ENCODE measurements at places on chromosomes 4 and X. TPM values are rescaled to one million over a fixed set of nuclear protein-coding genes. Genes with fewer than 3 reads are reported as not detected.
A peak's percentile ranks its signal among the peaks of the same experiment; 100 is the strongest.

DNA sequence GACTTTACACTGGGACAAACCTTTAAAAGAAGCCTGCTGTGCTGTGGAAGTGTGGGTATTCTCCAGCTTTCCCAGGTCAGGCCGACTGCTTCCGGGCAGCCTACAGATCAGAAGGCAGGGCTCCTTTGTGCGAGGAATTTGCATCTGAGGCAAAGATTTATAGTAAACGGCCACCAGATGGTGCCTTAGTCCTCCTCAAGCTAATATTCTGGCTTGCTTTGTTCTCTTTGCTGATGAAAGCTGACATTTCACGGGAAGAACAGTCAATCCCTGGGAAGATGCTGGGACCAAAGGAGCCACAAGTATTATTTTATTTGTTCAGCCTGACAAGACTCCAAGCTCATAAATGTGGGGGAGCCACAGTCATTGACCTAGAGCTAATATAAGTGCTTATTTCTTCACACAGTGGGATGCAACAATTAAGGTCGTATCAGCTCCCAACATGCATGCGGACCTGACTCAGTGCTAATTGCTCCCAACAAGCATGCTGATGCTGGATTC, 120.7 kb upstream of the TRIM2 start:
- peak; percentile 62 for DNase-seq
- peaks cover 14% of the 10 kb centered on the region for H3K27me3 ChIP-seq
- H3K4me3 ChIP-seq: no peak overlapping the region
- H3K4me1 ChIP-seq: peaks cover 53% of the 10 kb centered on the region
- H3K36me3 ChIP-seq: no peaks in the 10 kb centered on the region
- no peak overlapping the region for H3K27ac ChIP-seq

- H3K36me3 ChIP-seq: no peaks in the 10 kb centered on the region
- H3K4me1 ChIP-seq: no peaks in the 10 kb centered on the region
- no peak for DNase-seq
- H3K27ac ChIP-seq: no peak overlapping the region
- H3K4me3 ChIP-seq: no peak overlapping the region
- H3K27me3 ChIP-seq: no peaks in the 10 kb centered on the region
Measured at GRCh38 chr4:7427361-7427760, 7.4 kb downstream of the PSAPL1 start.

GRCh38 chr4:81405900-81406401, 65.8 kb downstream of the RASGEF1B start:
- no peak overlapping the region for H3K4me3 ChIP-seq
- no peak overlapping the region for H3K27ac ChIP-seq
- peak; percentile 75 for DNase-seq
- H3K4me1 ChIP-seq: peaks cover 5% of the 10 kb centered on the region
- H3K27me3 ChIP-seq: no peaks in the 10 kb centered on the region
- H3K36me3 ChIP-seq: no peaks in the 10 kb centered on the region

GRCh38 chr4:173748353-173748752, 218.3 kb upstream of the HAND2 start:
- no peaks in the 10 kb centered on the region for H3K36me3 ChIP-seq
- H3K27ac ChIP-seq: no peak overlapping the region
- H3K27me3 ChIP-seq: no peaks in the 10 kb centered on the region
- no peaks in the 10 kb centered on the region for H3K4me1 ChIP-seq
- DNase-seq: no peak

DNA sequence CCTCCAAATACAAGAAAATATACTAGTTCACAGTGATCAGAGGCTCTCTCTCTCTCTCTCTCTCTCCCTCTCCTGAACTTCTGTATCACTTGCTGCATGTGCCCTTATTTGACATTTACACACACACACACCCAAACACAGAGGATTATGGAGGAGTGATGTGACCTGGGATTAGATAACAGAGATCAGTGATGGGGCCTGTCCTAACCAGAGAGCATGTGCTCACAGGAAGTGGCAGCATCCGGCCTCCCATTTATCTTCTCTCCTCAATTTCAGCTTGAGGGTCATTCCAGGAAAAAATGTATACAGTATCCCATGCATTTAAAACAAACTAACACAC, 143.0 kb downstream of the TSPAN5 start:
- no peak overlapping the region for H3K27ac ChIP-seq
- peaks cover 45% of the 10 kb centered on the region for H3K4me1 ChIP-seq
- H3K27me3 ChIP-seq: no peaks in the 10 kb centered on the region
- no peak for DNase-seq

GRCh38 chr4:79177388-79177787, 148.5 kb downstream of the NAA11 start:
- H3K4me1 ChIP-seq: no peaks in the 10 kb centered on the region
- no peak overlapping the region for H3K4me3 ChIP-seq
- DNase-seq: no peak
- H3K27ac ChIP-seq: no peak overlapping the region
- H3K27me3 ChIP-seq: no peaks in the 10 kb centered on the region
- no peaks in the 10 kb centered on the region for H3K36me3 ChIP-seq

DNA sequence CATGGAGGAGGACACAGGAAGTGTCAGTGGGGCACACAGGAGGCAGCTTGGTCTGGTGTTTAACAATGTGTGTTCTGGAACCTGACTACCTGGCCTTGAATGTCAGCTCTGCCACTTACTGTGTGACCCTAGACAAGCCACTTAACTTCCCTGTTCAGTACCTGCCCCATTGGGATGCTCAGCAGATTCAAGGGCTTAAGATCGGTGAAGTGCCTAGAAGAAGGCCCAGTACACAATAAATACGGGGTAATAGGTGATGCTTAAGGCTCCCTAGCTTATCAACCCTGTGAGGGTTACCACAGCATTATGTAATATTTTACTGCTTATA, 1.6 kb upstream of the CHIC2 start:
- no peak for DNase-seq
- H3K4me1 ChIP-seq: peaks cover 31% of the 10 kb centered on the region
- H3K27ac ChIP-seq: no peak overlapping the region
- H3K27me3 ChIP-seq: no peaks in the 10 kb centered on the region
- peaks cover 18% of the 10 kb centered on the region for H3K36me3 ChIP-seq

GRCh38 chr4:88981993-88982392, 75.0 kb downstream of the FAM13A start:
- DNase-seq: no peak
- peaks cover 9% of the 10 kb centered on the region for H3K27me3 ChIP-seq
- H3K4me1 ChIP-seq: no peaks in the 10 kb centered on the region
- no peaks in the 10 kb centered on the region for H3K36me3 ChIP-seq
- H3K27ac ChIP-seq: no peak overlapping the region
- no peak overlapping the region for H3K4me3 ChIP-seq

DNA sequence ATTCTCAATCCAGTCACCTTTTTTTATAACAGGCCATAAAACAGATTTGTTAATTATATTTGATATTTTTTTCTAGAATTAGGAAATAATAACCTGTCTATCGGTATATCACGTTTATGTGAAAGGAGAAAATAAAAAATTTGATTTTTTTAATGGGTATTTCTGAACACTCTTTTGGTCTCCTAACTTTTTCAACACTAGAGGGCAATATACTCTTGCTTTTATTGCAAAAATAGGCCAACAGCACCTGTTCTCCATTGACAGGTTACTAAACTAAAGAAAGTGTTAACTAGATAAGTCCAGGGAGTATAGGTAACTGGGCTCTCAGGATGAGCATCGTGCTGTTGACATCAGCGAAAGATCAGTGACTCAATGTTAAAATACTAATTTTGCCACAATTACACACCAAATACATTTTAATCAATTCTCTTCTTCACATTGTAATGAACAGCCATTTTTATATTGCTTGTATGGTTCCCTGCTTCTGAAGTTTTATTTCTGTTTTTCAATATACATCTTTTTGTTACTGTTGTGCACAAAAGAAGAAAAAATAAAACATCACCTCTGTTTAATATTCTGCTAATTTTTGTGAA, 22.8 kb downstream of the NDST4 start:
- no peak overlapping the region for H3K27ac ChIP-seq
- H3K36me3 ChIP-seq: no peaks in the 10 kb centered on the region
- no peaks in the 10 kb centered on the region for H3K27me3 ChIP-seq
- no peaks in the 10 kb centered on the region for H3K4me1 ChIP-seq
- H3K4me3 ChIP-seq: no peak overlapping the region
- no peak for DNase-seq

GRCh38 chr4:88226143-88226542, 58.2 kb downstream of the PPM1K start:
- no peaks in the 10 kb centered on the region for H3K36me3 ChIP-seq
- no peak overlapping the region for H3K4me3 ChIP-seq
- H3K27ac ChIP-seq: no peak overlapping the region
- peaks cover 15% of the 10 kb centered on the region for H3K4me1 ChIP-seq

- no peak overlapping the region for H3K27ac ChIP-seq
- no peak for DNase-seq
- H3K4me3 ChIP-seq: no peak overlapping the region
- no peaks in the 10 kb centered on the region for H3K4me1 ChIP-seq
- no peaks in the 10 kb centered on the region for H3K27me3 ChIP-seq
Measured at GRCh38 chr4:95560774-95561173, 12.0 kb upstream of the UNC5C start.

MTCP1 gene
- total RNA-seq: 18.1 TPM

ADAM29 gene
- not detected for total RNA-seq

HSFX3 gene
- not detected for total RNA-seq

TLR6 gene
- 3.2 TPM for total RNA-seq

Measured in activated CD4-positive, alpha-beta T cell treated with anti-CD3 and anti-CD28 coated beads, Interleukin-2, amount 10 ng/mL, durations not matched to agents 7 days and 5 days (primary cell).